IPS DF 19.7 (cell line): ENCODE measurements at places on chromosomes 13 and 19.

- no peak for DNase-seq
These were observed 2.9 kb upstream of the ADPRHL1 start for GRCh38 chr13:113456116-113456702.

GRCh38 chr13:26735677-26736076, 24.9 kb downstream of the GPR12 start:
- no peak for DNase-seq

DNA sequence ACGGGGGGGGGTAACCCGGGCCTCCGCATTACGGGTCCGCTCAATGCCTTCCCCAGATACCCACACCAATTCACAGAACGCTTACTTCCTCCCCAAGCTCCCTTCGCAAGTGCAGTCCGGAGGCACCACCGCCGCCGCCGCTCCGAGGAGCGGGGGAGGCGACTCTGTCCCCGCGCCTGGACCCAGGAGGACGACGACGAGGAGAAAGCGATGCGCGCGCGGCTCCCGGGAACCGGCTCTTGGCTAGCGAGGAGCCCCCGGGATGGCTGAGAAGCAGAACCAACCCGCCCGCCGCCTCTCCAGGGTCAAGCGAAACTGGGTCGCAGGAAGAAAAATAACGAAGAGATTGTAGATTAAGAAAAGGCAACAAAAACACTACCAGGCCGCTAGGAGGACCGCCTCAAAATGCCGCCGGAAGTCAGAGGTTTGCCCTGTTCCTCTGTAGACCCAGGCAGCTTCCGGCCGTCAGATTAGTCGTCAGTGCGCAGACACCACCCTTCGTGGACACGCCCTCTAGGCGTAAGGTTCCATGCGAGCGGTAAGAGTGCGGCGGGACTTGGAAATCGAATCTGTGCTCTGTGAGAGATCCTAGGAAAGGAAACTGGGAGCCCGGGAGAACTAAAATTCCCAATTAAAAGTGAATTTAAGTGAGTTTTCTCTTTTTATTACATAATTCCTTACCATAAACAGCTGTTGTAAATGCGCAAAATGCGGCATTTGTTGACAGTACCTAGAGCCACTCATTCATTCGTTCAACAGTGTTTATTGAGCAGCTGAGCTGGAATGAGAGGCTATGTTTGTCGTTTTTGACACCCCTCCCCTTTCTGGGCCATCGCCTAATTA, at the start of gene ZC3H13:
TSS of gene ZC3H13 (minus strand) at position 428 of the 843 bp plus-strand sequence. CDS start 7,239 bp downstream, outside the sequence.
- peak; percentile 91 for DNase-seq

- DNase-seq = no peak
These were observed 380.8 kb downstream of the NDFIP2 start for GRCh38 chr13:79861731-79862130.

DNA sequence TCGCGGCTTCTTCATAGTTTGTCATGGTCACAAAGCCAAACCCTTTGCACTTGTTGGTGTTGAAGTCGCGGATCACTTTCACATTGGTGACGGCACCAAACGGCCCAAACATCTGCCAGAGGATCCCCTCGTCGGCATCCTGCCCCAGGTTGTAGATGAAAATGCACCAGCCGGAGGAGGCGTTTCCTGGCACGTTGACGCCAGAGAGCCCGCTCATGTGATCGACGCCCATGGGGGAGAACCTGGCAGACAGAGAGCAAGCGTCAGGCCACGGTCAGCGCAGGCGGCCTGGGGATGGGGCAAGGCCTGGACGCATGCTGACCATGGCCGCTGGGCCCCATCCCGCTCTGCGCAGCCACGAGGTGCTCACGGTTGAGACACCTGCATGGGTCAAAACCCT, 20.1 kb upstream of the TIMM44 start:
- DNase-seq = no peak

GRCh38 chr13:87999788-88000187, 328.6 kb downstream of the SLITRK5 start:
- DNase-seq = peak; percentile 12
